Activated CD8-positive, alpha-beta T cell treated with anti-CD3 and anti-CD28 coated beads for 36 hours (primary cell): ENCODE measurements at places on chromosomes 6 and 20. TPM values are rescaled to one million over a fixed set of nuclear protein-coding genes. Genes with fewer than 3 reads are reported as not detected.

The COL11A2 gene
- 1.3 TPM for total RNA-seq

GRCh38 chr6:111220383-111221031 lies 133.2 kb downstream of the SLC16A10 start:
- no peak for DNase-seq

DNA sequence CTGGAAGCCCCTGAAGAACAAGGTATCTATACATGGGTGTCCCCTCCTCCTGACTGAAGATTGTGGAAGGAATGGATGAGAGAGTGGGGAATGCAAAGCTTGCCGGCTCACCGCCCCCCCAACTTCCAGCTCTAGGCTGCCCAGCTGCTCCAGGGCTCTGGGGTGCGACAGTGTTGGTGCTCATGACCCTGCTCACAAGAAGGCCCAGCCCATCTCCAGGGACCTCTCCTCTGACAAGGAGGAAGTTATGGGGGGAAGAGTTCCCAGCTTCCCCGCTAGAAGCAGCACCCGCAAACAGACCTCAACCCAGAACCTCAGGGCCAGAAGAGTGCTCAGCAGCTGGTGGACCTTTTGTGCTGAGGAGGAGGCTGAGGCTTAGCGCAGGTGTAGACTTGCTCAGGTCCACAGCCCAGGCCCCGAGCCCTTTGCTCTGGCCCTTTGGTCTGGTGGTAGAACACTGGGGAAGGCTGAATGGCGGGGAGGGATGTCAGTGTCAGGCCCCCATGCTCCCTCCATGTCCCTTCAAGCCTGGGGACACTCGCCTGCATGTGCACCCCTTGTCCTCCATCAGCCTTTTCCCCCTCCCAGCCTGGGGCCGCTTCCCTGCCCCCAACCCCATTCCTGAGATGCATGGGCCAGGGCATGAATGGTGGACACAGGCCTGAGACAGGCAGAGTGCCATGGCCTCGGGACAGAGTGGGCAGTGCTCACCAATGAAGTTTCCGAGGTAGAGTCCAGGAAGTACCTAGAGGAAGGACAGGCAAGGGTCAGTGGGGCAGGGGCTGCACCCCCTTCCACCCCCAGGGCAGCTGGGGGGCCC lies 1.3 kb downstream of the DUSP15 start:
- DNase-seq: no peak

The CRISP2 gene
- not detected for total RNA-seq

The CPNE5 gene
- 1.2 TPM for total RNA-seq

- no peak for DNase-seq
Observed at GRCh38 chr20:62725596-62726268, 17.1 kb downstream of the NTSR1 start.

The KHDC1 gene
- total RNA-seq: 3.5 TPM

The CALHM6 gene
- total RNA-seq: 11.3 TPM

- peak; percentile 4 for DNase-seq
Observed at GRCh38 chr20:61387204-61387953, 135.3 kb downstream of the CDH4 start.

The HLA-DOA gene
- 6.4 TPM for total RNA-seq

The MEI4 gene
- total RNA-seq: not detected

DNA sequence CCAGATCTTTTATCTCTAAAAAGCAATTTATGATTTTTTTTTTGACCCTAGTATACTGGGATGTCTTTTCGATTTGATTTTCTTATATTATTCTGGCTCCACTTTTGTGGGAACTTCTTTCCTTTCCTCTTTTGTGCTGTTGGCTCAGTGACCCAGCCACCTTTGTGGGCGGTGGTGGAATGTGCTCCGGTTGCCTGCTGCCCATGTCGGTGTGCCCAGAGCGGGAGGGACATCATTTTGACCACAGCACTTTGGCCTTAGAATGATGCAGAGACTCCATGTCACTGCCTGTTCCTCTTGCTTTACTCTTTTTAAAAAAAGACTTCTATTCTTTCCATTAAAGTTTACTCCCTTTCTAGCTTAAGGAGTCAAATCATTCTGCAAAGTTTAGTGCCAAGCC lies 198.0 kb downstream of the FARS2 start:
- DNase-seq: no peak

DNA sequence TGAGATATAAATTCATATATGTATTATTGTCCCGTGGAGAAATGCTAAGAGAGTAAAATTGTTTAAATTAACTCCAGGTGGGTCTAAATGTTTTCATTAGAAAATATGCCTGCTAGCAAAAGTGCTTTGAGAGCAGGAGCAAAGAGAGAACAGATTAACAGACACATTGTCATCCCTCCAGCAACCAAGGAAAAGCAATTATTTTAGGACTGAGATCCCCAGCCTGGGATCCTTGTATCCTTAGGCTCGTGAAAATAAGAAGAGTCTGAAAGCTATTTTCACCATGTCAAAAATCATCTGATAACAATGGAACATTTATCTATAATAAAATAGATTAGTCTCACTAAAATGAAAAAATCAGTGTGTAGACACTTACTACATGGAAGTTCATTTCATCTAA lies 11.5 kb upstream of the MRS2 start:
- DNase-seq: no peak

The CCR6 gene
- total RNA-seq: 0.23 TPM

GRCh38 chr20:49563015-49563980 lies 4.6 kb downstream of the PTGIS start:
- DNase-seq: no peak

The GMPR gene
- total RNA-seq: 0.31 TPM

GRCh38 chr20:13418263-13419229 lies 197.5 kb downstream of the ISM1 start:
- no peak for DNase-seq

GRCh38 chr20:31837896-31838397 lies 7.5 kb downstream of the FOXS1 start:
- DNase-seq: no peak

GRCh38 chr20:46361381-46361780 lies 45.0 kb downstream of the ELMO2 start:
- peak; percentile 48 for DNase-seq

GRCh38 chr6:25178336-25179035 lies 100.7 kb upstream of the CARMIL1 start:
- DNase-seq: no peak

The MOG gene
- total RNA-seq: not detected

GRCh38 chr6:43948527-43949485 lies 178.4 kb downstream of the MRPL14 start:
- no peak for DNase-seq

The RRAGD gene
- total RNA-seq: 22.1 TPM

GRCh38 chr6:62150048-62150663 lies 135.9 kb downstream of the KHDRBS2 start:
- peak; percentile 2 for DNase-seq

- no peak for DNase-seq
Observed at GRCh38 chr6:14641423-14642135, 524.0 kb downstream of the CD83 start.

DNA sequence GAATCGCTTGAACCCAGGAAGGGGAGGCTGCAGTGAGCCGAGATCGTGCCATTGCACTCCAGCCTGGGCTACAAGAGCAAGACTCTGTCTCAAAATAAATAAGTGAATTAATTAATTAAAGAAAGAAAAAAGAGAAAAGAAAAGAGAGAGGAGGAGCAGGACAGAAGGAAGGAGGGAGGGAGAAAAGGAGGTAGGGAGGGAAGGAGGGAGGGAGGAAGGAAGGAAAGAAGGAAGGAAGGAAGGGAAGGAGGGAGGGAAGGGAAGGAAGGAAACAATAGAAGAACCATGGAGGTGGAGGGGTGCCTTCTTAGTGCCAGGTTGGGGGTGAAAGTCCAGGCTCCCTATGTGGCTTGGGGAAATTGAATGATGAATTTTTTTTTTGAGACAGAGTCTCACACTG lies 6.5 kb upstream of the AHCY start:
- no peak for DNase-seq

DNA sequence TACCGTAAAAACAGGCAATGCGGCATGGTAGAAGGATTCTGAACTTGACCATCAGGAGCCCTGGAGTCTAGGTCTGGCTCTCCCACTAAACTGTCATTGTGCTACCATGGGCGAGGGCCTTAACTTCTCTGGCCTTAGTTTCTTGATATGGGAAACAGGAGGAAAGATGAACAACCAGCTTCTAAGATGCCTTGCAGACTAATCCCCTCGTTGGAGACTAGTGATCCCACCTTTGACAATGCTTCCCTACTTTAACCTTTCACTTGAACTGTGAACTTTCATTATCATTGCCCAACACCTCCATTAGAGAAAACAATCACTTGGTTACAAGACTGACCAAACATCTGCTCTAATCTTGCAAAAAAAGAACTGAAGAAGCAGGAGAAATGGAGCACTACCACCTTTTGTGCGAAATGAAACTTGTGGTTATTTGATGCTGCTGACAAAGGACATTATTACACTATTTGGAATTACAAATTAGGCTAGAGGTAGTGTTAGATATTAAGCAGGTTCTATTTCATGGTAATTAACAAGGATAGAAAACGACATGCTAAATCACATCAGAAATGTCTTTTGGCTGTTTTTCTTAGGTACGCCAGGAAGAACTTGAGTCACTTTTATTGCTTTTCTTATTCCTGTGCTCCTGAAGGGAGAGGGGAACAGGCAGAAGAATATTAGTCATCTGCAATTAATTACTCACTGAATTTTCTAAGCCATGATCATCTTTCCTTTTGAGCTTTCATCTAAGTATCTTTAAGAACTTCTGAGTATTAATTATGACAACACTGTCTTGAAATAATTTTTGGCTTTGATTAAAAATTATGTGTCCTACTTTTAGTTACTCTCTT lies 39.1 kb upstream of the ARHGAP18 start:
- no peak for DNase-seq

The CD40 gene
- total RNA-seq: 3.3 TPM

The CRISP3 gene
- not detected for total RNA-seq

The HRH3 gene
- total RNA-seq: not detected

GRCh38 chr6:46324706-46325105 lies 153.9 kb upstream of the ENPP5 start:
- no peak for DNase-seq

The PROKR2 gene
- not detected for total RNA-seq

The MBOAT1 gene
- 6.4 TPM for total RNA-seq

The MRPL14 gene
- 42.8 TPM for total RNA-seq

GRCh38 chr6:147811913-147812629 lies 303.6 kb downstream of the SAMD5 start:
- no peak for DNase-seq

DNA sequence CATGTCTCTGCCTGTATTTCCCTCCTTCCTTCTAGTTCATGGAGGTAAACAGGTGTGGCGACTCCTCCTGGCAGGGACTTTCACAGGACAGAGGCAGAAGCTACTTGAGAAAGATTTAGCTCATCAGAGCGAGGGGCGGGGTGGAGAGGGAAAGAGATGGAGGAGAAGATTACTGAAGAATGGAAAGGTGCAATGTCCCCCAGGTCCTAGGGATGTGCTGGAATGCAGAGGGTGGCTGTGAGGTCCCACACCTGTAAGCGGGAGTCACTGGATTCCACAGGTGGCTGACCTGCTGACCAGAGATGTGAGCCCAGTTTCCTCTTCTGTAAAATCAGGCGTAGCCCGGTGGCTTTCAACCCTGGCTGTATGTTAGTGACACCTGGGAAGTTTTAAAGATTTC lies 199.2 kb upstream of the SULF2 start:
- no peak for DNase-seq

The TP53TG5 gene
- 0.29 TPM for total RNA-seq

- DNase-seq: peak; percentile 22
Observed at GRCh38 chr20:51562332-51563173, 20.0 kb upstream of the NFATC2 start.

GRCh38 chr6:105179244-105180065 lies at the start of gene POPDC3:
POPDC3 (minus strand) TSS chr6:105180014; CDS start chr6:105161909, 18,105 bp downstream.
- DNase-seq: peak; percentile 7

DNA sequence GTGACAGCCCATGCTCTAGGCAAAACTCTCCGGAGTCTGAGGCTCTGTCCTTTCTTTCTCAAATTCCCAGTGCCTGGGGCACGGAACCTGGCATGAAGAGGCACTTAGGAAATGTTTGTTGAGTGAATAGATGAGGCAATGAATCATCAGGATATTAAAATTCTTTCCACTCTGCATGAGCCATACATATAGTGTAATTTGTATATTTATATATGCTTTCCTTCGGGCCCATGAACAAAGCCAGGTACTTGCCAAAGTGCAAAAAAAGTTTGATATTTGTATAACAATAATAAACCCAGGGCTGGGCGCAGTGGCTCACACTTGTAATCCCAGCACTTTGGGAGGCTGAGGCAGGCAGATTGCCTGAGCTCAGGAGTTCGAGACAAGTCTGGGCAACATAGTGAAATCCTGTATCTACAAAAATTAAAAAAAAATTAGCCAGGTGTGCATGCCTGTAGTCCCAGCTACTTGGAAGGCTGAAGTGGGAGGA lies 212.3 kb upstream of the ZNF217 start:
- DNase-seq: no peak

The CLVS2 gene
- total RNA-seq: not detected

DNA sequence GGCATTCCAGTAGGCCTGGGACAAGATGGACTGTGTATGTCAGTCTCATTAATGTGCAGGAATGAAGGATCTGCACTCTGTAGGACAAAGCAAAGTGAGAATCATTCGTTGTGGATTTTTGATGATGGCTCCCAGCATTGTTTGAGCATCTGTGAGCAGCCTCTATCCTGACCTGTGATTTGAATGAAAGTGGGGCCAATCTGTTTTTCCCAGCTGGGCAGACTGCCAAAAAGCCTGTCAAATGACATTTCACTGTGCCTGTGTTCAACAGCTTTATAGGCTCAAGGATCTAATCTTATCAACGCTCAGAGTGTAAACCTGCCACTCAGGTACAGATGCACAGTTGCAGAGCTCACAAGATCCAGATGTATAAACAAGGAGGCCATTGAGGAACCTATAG lies 86.7 kb upstream of the SYNDIG1 start:
- DNase-seq: no peak

DNA sequence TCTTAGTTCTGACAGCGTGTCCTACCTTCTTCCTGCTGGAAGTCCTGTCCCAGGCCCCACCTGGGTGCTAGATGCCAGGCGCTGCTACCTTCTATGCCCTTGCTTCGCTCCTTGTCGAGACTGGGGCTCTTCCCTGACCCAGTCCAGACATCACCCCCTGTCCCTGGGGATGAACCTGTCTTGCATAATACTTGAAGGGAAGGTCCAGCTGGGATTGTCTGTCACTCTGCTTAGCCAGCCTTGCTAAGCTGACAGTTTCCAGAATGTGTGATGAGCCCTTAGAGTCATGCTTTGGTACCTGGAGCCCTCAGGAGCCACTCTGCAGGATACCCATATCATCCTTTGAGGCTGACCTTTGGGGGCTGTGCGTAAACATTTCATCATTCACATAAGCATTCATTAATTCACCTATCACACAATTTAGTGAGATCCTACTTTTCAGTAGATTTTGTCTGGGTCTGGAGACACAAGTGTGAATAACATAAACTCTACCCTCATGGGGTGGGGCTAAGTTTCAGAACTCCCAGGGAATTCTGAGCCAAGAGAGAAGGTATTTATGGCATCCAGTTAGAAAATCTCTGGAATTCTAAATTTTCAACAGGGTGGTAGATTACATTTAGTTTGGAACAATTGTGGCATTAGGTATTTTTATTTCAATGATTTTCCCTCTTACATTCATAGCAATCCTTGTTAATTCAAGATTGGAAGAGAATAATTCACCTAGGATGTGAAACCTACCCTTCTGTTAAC lies 151.1 kb upstream of the HDAC2 start:
- DNase-seq: no peak

- no peak for DNase-seq
Observed at GRCh38 chr6:159118924-159119323, 50.3 kb upstream of the FNDC1 start.

The RBCK1 gene
- 122 TPM for total RNA-seq

GRCh38 chr20:1697592-1697991 lies 40.0 kb upstream of the SIRPG start:
- DNase-seq: no peak

The EDN3 gene
- not detected for total RNA-seq
